Activated naive CD4-positive, alpha-beta T cell treated with anti-CD3 and anti-CD28 coated beads for 36 hours (primary cell): ENCODE measurements at places on chromosomes 5 and 9. TPM values are rescaled to one million over a fixed set of nuclear protein-coding genes. Genes with fewer than 3 reads are reported as not detected.

GRCh38 chr9:78109075-78109474, 77.5 kb upstream of the GNAQ start:
- no peak overlapping the region for H3K4me3 ChIP-seq
- H3K4me1 ChIP-seq = peaks cover 23% of the 10 kb centered on the region
- no peak overlapping the region for H3K27ac ChIP-seq
- DNase-seq = no peak
- peaks cover 10% of the 10 kb centered on the region for H3K36me3 ChIP-seq
- H3K27me3 ChIP-seq = no peaks in the 10 kb centered on the region

- no peak overlapping the region for H3K4me3 ChIP-seq
- peaks cover 4% of the 10 kb centered on the region for H3K4me1 ChIP-seq
- H3K36me3 ChIP-seq = no peaks in the 10 kb centered on the region
- no peak overlapping the region for H3K27ac ChIP-seq
- H3K27me3 ChIP-seq = peaks cover 10% of the 10 kb centered on the region
- DNase-seq = no peak
These were observed 43.4 kb upstream of the S1PR3 start for GRCh38 chr9:88947581-88948573.

The PROP1 gene
- total RNA-seq = not detected

The CTXN3 gene
- total RNA-seq = not detected

The SLC36A3 gene
- total RNA-seq = not detected

DNA sequence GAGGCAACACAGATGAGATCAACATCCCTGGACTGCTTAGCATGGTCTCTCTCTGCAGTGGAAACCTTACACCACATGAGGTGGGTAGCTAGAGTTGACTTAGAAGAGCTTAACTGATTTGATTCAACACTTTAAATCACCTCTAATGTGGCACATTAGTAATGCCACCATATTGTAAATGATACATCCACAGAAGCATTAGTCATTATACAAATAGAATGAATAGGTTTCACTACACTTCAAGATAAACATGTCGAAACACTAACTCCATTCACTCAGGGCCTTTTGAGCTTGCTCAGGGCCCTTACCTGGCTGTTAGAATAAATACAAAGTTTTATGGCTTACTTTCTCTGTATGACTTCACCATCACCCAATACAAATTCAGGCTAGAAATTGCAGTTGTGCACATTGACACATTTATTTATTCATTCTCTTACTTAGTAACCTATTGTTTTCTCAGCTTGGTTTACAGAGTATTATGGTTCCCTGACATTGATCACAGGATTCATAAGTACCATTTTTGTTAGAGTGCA, 9.3 kb upstream of the SMAD5 start:
- H3K27me3 ChIP-seq = peaks cover 17% of the 10 kb centered on the region
- no peak overlapping the region for H3K4me3 ChIP-seq
- H3K36me3 ChIP-seq = no peaks in the 10 kb centered on the region
- no peaks in the 10 kb centered on the region for H3K4me1 ChIP-seq
- H3K27ac ChIP-seq = no peak overlapping the region

The LRRC19 gene
- total RNA-seq = not detected

- no peak overlapping the region for H3K4me3 ChIP-seq
- no peak overlapping the region for H3K27ac ChIP-seq
- H3K27me3 ChIP-seq = no peaks in the 10 kb centered on the region
- H3K4me1 ChIP-seq = peaks cover 8% of the 10 kb centered on the region
- peaks cover 8% of the 10 kb centered on the region for H3K36me3 ChIP-seq
- DNase-seq = no peak
These were observed 14.2 kb downstream of the CCDC180 start for GRCh38 chr9:97321691-97322090.

The OXCT1 gene
- 78.8 TPM for total RNA-seq

DNA sequence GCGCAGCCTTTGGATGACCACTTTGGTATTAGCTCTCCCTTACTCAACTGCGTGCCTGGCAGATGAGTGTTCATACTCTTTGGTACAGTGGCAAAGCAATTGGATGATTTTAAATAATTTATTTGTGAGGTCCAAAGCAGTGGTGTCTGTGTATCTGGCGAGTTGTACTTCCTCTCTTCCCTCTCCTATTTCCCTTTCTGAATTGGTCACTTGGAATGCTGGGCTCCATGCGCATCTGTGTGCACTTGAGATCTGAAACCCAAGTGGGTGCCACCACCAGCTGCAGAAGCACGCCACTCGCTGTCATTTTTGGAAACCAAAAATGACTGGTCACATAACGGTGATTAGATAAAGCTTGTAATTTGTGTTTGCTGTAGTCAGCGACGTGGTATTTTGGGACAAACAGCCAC, 386.0 kb upstream of the KLF4 start:
- H3K36me3 ChIP-seq = no peaks in the 10 kb centered on the region
- no peaks in the 10 kb centered on the region for H3K27me3 ChIP-seq
- H3K4me3 ChIP-seq = no peak overlapping the region
- H3K4me1 ChIP-seq = no peaks in the 10 kb centered on the region
